Astrocyte of the cerebellum (primary cell): ENCODE measurements at places on chromosomes 5 and 9.
A peak's percentile ranks its signal among the peaks of the same experiment; 100 is the strongest.

- DNase-seq = no peak
Observed at GRCh38 chr9:88936132-88936531, 55.1 kb upstream of the S1PR3 start.

DNA sequence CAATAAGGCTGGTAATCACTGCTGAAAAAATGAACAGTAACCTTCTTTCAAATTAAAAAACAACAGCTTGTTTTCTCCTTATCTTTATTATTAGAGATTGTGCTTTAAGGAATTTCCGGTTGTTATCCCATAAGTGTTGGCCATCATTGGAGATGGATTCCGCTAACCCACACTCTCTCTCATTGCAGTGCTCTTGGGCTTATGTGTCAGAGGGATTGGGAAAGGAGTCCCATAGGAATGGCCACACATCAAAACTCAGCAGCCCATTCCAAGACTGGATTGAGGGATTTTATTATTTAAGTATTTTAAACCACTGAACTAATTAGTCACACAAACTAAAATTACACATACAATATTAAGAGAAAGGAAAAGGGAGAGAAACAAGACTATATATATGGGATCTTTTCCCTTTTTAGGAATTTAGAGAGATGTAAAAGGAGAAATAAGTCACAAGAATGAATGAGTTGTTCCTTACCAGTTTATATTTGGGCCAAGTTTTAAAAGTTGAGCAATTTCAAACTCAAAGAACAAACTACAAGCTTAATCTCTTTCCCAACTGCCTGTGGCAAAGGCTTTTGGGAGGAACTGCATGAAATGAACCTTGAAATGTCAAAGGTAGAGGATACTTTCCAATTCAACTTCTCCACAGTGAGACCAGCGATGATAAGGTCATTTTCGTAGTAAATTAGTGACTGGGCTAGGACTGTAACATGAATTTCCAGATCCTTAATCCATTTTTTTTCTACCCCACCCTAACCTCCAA, 2.4 kb downstream of the SPINK6 start:
- DNase-seq = no peak

GRCh38 chr9:134210511-134210907, 46.1 kb upstream of the RNU6ATAC start:
- no peak for DNase-seq

- DNase-seq = no peak
Observed at GRCh38 chr9:134600371-134600770, 41.2 kb upstream of the COL5A1 start.

DNA sequence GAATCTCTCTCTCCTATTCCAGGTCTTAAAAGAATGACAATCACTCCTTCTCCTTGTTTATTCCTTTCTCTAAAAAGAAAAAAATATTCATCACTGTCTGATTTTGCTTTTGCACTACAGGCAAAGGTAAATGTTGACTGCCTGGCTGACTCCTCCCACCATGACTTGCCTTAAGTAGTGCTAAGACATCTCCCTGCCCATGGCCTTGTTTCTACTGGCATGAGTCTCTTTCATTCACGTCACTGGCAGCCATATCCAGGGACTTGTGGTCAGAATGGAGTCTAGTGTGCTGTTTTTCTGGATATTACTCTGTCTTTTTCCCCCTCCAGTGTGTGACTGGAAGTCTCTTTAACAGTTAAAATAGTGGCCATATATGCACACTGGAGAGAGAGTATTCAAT, 522.9 kb upstream of the DAB2 start:
- peak; percentile 24 for DNase-seq

DNA sequence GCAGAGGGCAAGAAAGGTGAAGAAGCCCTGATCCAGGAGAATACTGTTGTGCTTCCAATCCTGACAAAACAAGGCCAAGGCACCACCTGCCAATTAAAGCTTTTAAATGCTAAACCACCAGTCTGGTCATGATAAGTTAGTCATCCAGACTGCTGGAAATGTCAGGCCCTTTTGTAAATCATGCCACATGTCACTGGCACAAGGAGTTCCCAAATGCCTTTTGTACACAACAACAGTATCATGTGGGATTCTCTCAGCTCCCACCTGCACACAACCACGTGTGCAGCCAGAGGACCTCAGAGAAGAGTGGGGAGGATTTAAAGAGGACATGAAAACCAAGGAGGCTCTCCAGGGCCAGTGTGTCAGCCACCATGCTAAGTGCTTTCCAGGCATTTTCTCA, 99.3 kb downstream of the CDK5RAP2 start:
- DNase-seq = no peak

GRCh38 chr5:122743261-122743660, 31.6 kb upstream of the SNX2 start:
- no peak for DNase-seq

- DNase-seq = no peak
Observed at GRCh38 chr5:138978080-138978479, 102.9 kb upstream of the LRRTM2 start.

GRCh38 chr5:150731669-150732242, 27.1 kb downstream of the DCTN4 start:
- DNase-seq = no peak

GRCh38 chr9:7287065-7287464, 512.5 kb downstream of the DMAC1 start:
- DNase-seq = no peak

- no peak for DNase-seq
Observed at GRCh38 chr5:115320006-115320405, 23.6 kb upstream of the CCDC112 start.
